ENCODE measurements at places on chromosomes 3 and 15.

- DNase-seq = peak; percentile 56
Measured at GRCh38 chr3:22377421-22377820, 626.4 kb upstream of the ZNF385D start.

GRCh38 chr15:42704492-42704926, 32.4 kb downstream of the CDAN1 start:
- DNase-seq = peak; percentile 19

- DNase-seq = peak; percentile 42
Measured at GRCh38 chr15:92451225-92451825, 57.6 kb downstream of the ST8SIA2 start.

DNA sequence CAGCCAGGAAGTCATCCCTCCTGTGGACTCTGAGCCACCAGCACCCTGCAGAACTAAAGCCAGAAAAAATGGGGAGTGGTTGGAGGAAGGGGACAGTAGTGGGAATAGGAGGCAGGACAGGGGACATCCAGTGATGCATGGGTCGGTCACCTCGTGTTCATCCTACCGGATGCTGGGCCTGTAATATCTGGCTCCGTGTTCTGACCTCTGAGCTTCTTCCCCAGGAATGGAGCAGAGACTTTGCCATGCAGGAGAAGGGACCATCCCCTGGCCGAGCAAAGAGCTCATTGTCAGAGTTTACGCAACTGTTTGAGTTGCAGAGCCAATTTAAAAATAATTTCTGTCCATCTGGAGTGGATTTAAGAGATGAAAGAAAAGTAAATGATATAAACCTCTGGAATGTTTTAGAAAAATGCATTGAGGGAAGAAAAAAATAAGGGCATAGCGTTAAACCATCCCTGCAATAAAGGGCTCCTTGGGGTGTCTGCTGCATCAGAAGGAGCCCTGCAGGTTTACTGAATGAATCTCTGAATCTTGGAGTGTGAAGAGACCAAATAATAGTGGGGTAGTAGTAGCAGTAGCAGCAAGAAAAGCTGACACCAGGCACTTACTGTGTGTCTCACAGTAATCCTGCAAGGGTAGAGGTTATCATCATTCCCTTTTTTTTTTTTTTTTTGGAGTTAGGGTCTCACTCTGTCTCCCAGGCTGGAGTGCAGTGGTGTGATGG, 70.9 kb downstream of the AAGAB start:
- peak; percentile 78 for DNase-seq

- no peak for DNase-seq
Measured at GRCh38 chr3:191175102-191175501, 23.9 kb upstream of the OSTN start.
